ENCODE measurements at places on chromosomes 6 and 20. TPM values are rescaled to one million over a fixed set of nuclear protein-coding genes. Genes with fewer than 3 reads are reported as not detected.

BPIFB2 gene
- not detected for total RNA-seq

DSTN gene
- total RNA-seq = 316 TPM

OR2J3 gene
- not detected for total RNA-seq

SPAG4 gene
- total RNA-seq = 3.5 TPM

IMPG1 gene
- not detected for total RNA-seq

MOG gene
- not detected for total RNA-seq

ADRM1 gene
- 288 TPM for total RNA-seq

FERMT1 gene
- total RNA-seq = 98.4 TPM

RIPOR3 gene
- not detected for total RNA-seq

MGME1 gene
- total RNA-seq = 12.9 TPM

MAFB gene
- total RNA-seq = 0.65 TPM

ROS1 gene
- total RNA-seq = 0.30 TPM

LRP11 gene
- 129 TPM for total RNA-seq

BNIP5 gene
- not detected for total RNA-seq

FARS2 gene
- total RNA-seq = 17.2 TPM

GRIK2 gene
- not detected for total RNA-seq

EPPIN gene
- not detected for total RNA-seq

BPIFA1 gene
- not detected for total RNA-seq

FAM229B gene
- 3.7 TPM for total RNA-seq

FNDC11 gene
- 1.1 TPM for total RNA-seq

CYP21A2 gene
- total RNA-seq = not detected

APOM gene
- total RNA-seq = 1.2 TPM

NOX3 gene
- total RNA-seq = not detected

DPPA5 gene
- total RNA-seq = not detected

NMBR gene
- total RNA-seq = 0.11 TPM

KPNA5 gene
- total RNA-seq = 1.1 TPM

GNL1 gene
- total RNA-seq = 39.2 TPM

TRIM31 gene
- not detected for total RNA-seq

CLDN20 gene
- not detected for total RNA-seq

DOK5 gene
- not detected for total RNA-seq

ZNF831 gene
- not detected for total RNA-seq

NCOA6 gene
- 6.2 TPM for total RNA-seq

C6orf15 gene
- 0.16 TPM for total RNA-seq

KCNK16 gene
- not detected for total RNA-seq

SDCBP2 gene
- 11.3 TPM for total RNA-seq

PRKN gene
- 0.39 TPM for total RNA-seq

RHAG gene
- not detected for total RNA-seq

MAK gene
- total RNA-seq = 0.04 TPM

ZSCAN9 gene
- 4.2 TPM for total RNA-seq

EYS gene
- 0.27 TPM for total RNA-seq

CDH22 gene
- total RNA-seq = not detected

GPANK1 gene
- 13.1 TPM for total RNA-seq

XKR7 gene
- total RNA-seq = not detected

SIM1 gene
- not detected for total RNA-seq

GPRC6A gene
- not detected for total RNA-seq

CTCFL gene
- total RNA-seq = not detected

Measured in hair follicular keratinocyte (primary cell).